ENCODE measurements at places on chromosomes 6 and 20. TPM values are rescaled to one million over a fixed set of nuclear protein-coding genes. Genes with fewer than 3 reads are reported as not detected.

DNA sequence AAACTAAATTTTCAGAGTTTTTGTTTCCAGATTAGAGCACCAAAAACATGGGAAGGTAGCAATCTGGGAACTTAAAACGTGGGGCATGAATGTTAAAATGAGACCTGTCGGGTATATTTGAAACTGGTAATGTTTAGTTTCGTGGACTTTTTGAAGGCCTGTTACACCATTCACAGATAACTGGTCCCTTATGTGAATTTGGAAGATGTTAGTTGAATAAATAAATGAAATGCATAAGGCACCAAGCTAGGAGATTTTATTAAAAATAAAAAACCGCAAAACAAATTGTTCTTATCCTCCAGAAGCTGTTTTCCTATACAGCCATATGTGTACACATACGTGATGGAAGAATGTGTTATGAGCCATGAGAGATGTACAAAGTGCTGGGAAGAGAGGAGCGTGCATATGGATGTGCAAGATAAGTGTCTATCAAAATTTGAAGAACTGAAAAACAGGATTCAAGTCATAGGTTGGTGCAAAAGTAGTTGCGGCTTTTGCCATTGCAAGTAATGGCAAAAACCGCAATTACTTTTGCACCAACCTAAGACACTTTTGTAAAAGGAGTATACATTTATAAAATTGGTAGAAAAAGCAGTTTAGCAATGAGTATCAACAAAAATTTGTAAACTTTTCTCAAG, 700 bp upstream of the MCUR1 start:
- ATAC-seq = no peak

SASH1 gene
- total RNA-seq = 2.9 TPM

- ATAC-seq = no peak
These were observed 463.8 kb downstream of the BMP2 start for GRCh38 chr20:7231303-7231702.

- no peak for ATAC-seq
These were observed 163.6 kb upstream of the PDE10A start for GRCh38 chr6:165826487-165827189.

DNA sequence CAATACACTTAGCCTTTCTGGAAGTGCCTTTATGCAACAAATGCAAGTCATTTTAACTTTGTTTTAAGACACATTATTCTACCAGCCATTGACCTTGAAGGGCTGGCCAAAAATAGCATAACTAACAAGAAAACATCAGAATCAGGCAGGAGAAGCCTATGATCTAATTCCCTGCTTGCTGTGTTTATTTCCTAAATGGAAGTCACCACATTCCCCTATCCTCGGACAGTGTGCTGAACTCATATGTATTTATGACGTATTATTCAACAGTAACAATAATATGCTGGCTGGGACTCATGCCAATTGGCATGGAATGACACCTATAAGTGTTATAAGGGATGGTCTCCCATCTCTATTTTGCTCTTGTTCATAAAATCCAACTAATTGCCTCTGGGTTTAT, 140.7 kb downstream of the MAP3K7 start:
- ATAC-seq = no peak
